ENCODE measurements at places on chromosomes 2 and 18. TPM values are rescaled to one million over a fixed set of nuclear protein-coding genes. Genes with fewer than 3 reads are reported as not detected.

The PLEKHH2 gene
- 21.9 TPM for total RNA-seq

DNA sequence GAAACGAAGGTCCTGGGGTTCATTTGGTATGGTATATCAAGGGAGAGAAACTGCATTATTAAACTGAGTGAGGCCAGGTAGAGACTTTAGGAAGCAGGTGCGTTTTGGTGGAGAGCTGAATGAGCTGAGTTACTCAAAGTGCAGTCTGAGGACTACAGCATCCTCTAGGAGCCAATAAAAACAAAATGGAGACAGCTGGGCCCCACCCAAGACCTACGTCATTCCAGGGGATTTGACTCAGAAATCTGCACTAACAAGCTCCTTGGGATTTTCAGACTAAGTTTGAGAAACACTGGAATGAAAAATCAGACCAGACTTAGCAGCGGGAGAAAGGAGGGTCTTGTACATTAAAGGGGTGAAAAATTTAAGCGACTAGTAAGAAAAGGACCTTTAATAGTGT, 131.5 kb downstream of the UXS1 start:
- H3K4me1 ChIP-seq: peaks cover under 1% of the 10 kb centered on the region
- H3K27ac ChIP-seq: no peak overlapping the region
- no peak overlapping the region for H3K4me3 ChIP-seq
- H3K27me3 ChIP-seq: peaks cover 14% of the 10 kb centered on the region
- no peaks in the 10 kb centered on the region for H3K36me3 ChIP-seq

The MEIS1 gene
- 30.4 TPM for total RNA-seq

The TMEM169 gene
- total RNA-seq: 0.57 TPM

All from spleen (tissue), 13 donors.